ENCODE measurements at places on chromosomes 1 and 21.
A peak's percentile ranks its signal among the peaks of the same experiment; 100 is the strongest.

DNA sequence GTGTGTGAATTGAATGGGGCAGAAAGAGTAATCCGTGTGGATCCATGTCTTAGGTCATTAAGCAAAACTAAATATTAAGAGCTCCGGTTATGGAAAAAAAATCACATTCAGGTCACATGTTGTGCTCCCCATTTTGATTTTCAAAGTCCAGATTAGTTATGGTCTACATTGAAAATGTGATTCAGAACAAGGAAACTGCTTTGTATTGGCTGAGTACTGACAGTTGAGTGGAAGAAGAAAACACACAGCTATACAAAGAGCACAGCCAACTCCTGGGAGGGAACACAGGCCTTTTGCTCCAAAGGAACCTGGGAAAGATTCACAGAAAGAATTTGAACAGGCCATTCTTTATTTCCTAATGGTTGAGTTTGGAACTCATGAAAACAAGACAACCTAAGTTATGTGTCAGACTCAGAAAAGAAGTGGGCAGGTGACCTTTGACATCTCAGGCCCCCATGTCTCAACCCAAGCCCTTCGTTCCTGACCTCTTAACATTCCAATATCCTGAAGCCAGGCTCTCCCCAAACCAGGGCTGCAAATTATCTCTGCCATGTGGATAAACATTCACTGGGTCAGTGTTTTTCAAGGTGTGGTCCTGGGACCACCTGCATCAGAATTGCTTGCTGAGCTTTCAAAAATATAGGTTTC, 159.3 kb upstream of the LMO4 start:
- no peak for DNase-seq

GRCh38 chr1:202158810-202159533, 1.4 kb downstream of the PTPN7 start:
- DNase-seq, result peak; percentile 54

DNA sequence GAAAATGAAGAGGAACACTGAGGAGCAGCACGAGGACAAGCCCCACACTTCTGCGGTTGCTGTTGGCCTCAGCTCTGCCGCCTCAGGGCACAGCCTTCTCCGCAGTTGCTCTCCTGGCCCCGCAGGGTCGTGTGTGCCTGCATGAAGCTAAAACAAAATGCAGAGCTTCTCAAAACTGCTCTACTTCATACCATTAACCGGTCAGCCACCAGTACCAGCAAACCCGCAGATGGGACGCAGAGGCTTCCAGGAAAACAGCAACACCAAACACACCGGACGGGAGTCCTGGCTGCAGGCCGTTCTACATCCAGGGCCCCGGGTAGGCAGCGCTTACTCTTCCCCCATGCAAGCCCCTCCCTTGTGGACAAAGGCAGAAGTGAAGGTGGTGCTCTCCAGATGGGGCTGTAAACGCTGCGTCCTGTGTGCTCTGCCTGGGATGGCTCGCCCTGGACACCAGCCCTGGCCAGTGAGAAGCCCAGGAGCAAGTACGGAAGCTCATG, 7.1 kb upstream of the C1orf159 start:
- no peak for DNase-seq

DNA sequence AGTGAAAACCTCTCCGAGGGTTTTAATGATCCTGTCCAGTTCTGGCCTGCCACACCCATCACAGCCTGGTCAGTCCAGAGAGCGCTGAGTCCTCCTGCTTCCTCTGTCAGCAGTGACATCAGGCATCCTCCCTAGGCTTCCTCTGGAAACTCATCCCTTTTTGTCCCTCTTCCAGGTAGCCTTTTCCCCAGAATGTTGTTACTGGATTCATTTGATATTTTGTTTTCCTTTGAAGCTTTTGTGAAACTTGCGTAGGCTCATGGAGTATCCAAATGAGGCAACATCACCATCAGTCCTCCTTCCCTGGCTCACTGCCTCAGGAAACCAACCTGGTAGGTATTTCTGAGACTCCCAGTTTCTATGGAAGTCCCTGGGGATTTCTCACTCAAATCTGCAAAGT, 27.0 kb upstream of the IGSF3 start:
- DNase-seq, result no peak
